Articular chondrocyte of knee joint (primary cell): ENCODE measurements at places on chromosomes 1 and 21. TPM values are rescaled to one million over a fixed set of nuclear protein-coding genes. Genes with fewer than 3 reads are reported as not detected.

CSF3R gene
- total RNA-seq: not detected in 2 replicates

FAM131C gene
- 0.26 TPM in 1 of 2 replicates, not detected in the other for total RNA-seq

DMBX1 gene
- not detected in 2 replicates for total RNA-seq

FCER1G gene
- total RNA-seq: not detected in 2 replicates

NECAP2 gene
- total RNA-seq: 66.2 and 67.0 TPM in 2 replicates

EIF4G3 gene
- 63.1 and 65.5 TPM in 2 replicates for total RNA-seq

ADCY10 gene
- total RNA-seq: 0.11 and 0.26 TPM in 2 replicates

KRTAP11-1 gene
- total RNA-seq: not detected in 2 replicates
